ENCODE measurements at places on chromosomes 5 and 9.

GRCh38 chr5:134063188-134063820 is 51.2 kb upstream of the TCF7 start:
- no peak for DNase-seq

DNA sequence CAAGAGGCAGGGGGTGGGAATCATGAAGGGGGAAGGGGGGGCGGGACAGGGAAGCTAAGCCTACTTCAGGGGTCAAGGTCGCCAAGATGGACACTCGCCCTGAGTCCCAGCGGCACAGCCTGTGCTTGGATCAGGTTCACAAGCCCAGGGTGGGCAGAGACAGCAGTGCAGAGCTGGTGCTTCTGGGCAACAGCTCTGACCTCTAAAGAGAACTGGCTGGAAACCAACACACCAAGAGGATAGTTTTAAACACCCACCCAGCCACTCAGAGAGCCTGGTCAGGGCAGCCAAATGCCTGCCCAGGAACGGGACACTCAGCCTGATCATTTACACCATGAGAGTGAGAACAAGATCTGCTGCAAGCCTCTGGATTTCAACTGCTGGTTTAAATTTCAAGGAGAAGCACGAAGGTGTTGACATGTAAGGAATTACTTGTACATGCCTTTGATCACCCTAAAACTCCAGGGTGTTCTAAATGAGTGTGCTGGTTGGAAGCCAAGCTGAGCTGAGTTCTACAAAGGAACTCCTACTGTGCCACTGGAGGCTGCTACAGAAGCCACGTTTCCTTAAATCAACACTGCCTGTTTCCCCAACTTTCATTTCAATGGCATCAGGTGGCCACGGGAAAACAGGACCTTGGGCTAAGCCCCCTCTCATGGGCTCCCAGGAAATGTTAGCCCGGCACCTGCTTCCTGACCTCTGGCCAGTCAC is 91.5 kb downstream of the TTLL11 start:
- no peak for DNase-seq

- DNase-seq: no peak
Observed at GRCh38 chr5:124126504-124127217, 614.7 kb downstream of the CSNK1G3 start.

DNA sequence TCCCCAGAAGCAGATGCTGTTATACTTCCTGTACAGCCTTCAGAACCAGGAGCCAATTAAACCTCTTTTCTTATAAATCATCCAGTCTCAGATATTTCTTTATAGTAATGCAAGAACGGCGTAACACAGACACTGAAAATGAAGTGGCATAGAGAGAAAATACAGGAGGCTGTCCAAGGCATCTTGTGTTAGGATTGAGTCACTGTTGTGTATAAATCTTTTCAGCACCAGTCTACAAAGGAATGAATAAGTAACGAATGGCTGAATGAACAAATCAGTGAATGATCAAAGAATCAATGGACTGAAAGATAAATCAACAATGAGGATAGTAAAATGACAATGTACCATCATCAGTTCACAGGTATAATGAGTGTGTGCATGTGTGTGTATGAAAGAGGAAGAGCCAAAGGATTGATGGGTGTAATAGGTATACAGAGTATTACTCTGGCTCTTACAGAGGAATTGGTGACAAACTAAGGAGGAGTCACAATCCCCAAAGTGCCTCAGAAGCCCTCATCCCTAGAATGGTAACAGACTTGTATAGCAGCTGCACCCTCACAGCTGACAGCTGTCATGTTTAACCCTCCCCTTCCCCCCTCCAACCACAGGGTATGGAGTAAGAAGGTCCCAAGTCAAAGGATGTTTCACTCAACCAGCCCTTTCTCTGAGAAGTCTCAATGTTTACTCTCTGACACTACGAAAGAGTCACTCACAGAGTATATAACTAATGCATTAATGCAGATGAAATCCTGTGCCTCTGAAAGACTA is 29.8 kb upstream of the MIER3 start:
- no peak for DNase-seq

DNA sequence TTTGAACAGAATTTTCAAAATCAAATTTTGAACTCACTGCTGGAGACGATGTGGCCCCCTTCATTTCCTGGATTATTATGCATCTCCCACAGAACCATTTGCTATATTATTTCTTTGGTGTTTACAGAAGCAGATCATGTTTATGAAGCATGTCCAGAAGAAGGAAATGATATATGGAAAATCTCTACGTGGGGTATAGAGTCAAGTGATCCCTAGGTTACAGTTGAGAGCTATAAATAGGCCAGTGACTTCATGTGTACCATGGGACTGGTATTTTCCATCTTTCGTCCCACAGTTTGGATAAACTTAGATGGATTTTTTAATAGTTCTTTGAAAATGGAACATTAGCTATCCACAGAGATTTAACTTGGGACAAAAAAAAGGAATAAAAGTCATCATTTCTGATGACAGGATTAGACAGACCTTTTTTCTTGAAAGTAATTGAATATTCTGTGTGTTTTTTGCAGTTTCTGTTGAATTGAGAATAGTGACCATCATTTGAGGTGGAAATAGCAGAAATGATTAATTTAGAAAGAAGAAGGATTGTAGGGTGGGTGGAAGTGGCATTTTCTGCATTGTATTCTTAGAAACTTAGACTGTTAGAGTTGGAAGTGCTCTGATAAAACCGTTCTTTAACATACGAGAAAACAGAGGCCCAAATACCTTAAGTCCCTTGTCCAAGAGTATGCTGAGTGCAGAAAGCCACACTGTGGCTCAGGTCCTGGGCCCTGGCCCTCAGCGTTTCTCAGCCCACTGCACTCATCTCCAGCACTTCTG is 136.4 kb downstream of the PIP5K1B start:
- DNase-seq: no peak

DNA sequence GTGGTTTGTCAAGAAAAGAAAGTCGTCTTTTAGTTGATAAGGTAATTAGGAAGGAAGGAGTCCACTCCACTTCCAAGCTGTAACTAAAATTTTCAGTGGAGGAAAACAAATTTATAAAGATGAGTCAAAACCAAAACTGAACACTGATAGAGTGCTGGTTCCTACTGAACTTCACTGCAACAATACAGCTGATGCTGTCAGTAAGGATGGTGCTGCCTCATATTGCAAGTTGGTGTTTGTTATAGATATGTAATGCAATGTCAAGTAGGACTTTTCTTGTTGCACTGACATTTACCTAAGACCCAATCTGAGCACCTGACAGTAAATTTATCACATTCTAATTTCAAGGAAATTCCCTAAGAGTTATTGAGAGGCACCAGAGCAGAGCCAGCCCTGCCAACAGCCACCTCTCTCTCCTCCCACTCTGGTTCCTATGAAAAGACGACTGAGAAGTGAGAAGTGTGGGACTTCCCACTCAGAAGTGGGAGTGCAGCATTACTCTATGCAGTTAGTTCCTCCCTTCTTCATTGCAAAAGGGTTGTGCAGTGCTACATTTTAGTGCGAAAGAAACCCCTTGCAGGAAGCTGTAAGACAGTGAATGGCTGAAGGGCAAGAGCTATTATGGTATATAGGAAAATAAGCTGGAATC is 350.8 kb downstream of the NFIB start:
- DNase-seq: no peak

- DNase-seq: no peak
Observed at GRCh38 chr5:135081240-135081639, 47.2 kb upstream of the PITX1 start.

- no peak for DNase-seq
Observed at GRCh38 chr5:156893517-156893916, 43.4 kb downstream of the PPP1R2B start.

- no peak for DNase-seq
Observed at GRCh38 chr5:138444078-138444773, 5.4 kb downstream of the REEP2 start.

DNA sequence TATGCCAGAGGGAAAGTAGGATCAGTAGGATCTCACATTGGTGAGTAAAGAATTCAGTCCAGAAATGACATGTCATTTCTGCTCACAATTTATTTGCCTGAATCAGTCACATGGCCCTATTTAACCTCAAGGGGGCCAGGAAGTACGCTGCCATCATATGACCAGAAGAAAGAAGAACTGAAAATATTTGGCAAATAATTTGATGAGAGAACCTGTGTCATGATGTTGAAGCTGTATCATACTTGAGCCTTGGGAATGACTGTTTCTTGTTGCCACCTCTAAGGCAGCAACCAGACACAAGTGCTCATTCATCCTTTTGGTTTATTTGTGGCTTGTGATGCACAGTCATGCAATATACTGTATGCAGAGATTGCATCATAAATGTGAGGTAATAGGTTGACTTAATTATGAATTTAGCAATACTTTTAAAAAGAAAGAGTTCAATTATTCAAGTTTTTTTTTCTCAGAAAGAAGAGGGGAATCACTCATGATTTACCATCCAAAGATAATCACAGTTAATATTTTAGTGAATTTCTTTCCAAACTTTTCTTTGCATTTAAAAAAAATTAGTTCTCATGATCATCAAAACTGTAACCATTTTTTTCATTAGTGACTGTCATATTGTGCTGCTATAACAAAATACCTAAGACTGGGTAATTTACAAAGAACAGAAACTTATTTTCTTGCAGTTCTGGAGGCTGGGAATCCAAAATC is 8.2 kb upstream of the ZFYVE16 start:
- no peak for DNase-seq

GRCh38 chr9:86690034-86690433 is 257.3 kb downstream of the GAS1 start:
- no peak for DNase-seq

GRCh38 chr5:33679791-33680190 is 212.0 kb downstream of the ADAMTS12 start:
- DNase-seq: no peak

- DNase-seq: no peak
Observed at GRCh38 chr9:132970324-132971062, 8.0 kb upstream of the GFI1B start.

GRCh38 chr5:177301503-177302165 is 1.9 kb downstream of the RAB24 start:
- no peak for DNase-seq

DNA sequence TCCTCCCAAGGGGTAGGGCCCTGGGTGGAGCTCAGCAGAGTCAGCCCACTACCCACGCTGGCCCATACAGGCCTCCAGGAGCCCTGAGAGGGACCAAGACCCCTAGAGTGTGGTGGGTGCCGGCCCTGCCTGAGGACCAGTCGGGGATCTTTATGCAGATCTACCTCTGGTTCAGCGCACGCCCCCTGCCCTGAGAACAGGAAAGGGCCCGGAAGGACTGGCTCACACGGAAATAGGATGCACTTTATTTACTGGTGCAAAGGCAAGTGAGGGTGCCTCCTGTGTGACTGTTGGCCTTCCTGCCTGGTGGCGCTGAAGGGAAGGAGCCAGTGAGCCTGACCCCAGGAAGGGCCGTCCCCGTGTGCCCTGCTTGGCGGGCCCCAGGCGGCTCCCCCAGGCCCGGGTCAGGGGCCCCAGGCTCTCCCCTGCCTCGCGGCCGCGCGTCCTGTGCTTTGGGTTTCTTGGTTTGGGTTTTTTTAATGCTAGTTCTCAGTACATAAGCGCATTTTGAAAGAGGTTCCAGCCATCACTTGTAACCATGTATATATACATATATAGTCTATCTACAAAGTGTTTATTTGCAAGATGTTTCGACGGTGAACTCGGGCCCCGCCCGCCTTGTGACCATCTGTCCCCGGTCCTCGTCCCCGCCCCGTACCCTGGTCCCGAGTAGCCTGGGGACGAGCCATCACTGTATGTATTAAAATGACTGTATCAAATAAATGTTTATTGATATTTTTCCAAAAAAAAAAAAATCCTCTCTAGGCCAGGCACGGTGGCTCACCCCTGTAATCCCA is 76.4 kb upstream of the ROR2 start:
- no peak for DNase-seq

- no peak for DNase-seq
Observed at GRCh38 chr9:37033141-37033540, 927 bp downstream of the PAX5 start.

- DNase-seq: no peak
Observed at GRCh38 chr5:165630261-165630778, 2124.9 kb downstream of the MAT2B start.

DNA sequence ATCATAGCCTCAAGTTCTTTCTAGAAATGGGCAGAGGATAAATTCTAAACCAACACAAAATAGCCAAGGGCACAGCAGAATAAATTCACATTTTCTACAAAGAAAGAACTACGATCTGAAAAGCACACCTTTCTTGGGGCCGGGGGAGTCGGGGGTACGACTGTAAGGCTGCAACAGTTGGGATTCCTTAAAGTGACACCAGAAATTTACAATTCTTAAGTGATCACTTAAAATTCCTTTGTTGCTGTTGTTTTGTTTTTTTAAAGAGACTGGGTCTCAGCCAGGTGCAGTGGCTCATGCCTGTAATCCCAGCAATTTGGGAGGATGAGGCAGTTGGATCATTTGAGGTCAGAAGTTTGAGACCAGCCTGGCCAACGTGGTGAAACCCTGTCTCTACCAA is 95.8 kb downstream of the CDK5RAP2 start:
- DNase-seq: no peak

GRCh38 chr9:87387351-87388011 is 110.2 kb upstream of the DAPK1 start:
- DNase-seq: no peak

DNA sequence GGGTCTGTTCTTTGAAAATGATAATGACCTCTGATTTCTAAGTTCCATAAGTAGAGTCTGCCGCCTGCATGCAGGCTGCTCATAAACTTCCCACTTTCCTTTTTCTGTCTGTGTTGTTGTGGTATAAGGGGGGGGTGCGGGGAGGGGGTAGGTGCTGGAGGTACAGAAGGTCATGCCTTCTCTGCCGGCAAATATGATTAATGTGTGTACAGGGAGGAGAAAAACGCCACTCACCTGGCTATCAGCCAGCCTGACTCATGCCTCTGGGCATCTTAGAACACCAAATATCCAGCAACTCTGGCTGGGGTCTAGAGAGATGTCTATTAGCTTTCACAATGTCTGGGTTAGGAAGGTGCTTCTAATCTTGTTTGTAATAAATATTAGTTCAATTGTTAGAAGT is 128.3 kb downstream of the EFNA5 start:
- no peak for DNase-seq

- DNase-seq: no peak
Observed at GRCh38 chr9:13718086-13718485, 438.6 kb upstream of the MPDZ start.

DNA sequence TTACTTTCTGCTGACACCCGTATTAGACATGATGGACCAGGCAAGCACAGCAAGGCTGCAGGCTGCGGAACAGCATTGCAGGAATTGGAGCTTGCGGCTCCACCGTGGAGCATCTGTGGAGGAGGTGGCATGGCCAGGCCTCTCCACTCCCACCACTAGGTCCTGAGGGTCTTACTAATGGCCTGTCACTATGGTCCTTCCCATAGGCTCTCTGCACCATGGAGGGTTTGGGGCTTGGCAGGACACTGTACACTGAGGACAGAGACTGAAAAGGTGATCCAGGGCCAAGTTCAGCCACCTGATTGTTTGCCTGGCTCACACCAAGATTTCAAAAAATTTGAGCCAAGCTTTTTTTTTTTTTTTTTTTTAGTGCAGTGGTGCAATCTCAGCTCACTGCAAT is 14.3 kb upstream of the ZBTB43 start:
- no peak for DNase-seq

DNA sequence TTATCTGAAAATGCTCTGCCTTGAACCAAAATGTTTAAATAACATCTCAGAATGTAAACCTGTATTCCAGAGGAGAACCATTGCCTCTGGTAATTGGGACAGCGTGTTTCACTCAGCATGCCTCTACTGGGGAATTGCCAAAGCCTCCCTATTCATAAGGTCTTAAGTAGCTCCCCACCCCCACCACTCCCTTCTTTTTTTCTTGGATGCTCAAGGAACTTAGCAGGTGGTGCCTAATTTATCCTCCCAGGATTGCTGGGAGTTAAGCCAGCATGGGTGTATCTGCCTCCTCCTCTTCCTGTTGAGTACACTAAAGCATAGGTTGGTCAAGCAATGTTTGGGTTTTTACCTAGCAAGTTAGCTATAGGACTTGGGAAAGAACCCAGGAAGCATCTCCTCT is 220.2 kb downstream of the DMAC1 start:
- no peak for DNase-seq
